Thoracic aorta (tissue), 2 donors: ENCODE measurements at places on chromosomes 2 and 18. TPM values are rescaled to one million over a fixed set of nuclear protein-coding genes. Genes with fewer than 3 reads are reported as not detected.

DNA sequence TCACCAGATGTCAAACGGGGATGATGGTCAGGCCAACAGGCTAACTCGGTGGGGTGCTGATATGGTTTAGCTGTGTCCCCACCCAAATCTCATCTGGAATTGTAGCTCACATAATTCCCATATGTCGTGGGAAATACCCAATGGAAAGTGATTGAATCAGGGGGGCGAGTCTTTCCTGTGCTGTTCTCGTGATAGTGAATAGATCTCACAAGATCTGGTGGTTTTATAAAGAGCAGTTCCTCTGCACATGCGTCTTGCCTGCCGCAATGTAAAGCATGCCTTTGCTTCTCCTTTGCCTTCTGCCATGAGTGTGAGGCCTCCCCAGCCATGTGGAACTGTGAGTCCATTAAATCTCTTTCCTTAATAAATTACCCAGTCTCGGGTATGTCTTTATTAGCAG lies 74.4 kb upstream of the YWHAQ start:
- no peak for DNase-seq

DNA sequence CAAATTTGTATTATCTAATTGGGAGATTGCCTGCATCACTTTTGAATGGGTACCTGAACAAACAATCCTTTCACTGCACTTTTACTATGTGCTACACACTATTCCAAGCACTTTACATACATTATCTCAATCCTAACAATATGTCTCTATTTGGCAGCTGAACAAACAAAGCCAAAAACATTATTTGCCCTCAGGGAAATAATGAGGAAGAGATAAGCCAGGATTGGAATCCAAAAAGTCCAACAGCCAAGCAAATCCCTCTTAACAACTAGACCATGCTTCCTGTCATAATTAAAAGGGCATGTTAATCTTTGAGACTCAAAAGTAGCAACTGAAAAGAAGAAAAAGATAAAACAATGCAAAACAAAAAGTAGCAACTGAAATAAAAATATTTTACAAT lies 32.1 kb downstream of the RPRD1A start:
- no peak for DNase-seq

- DNase-seq: no peak
Measured at GRCh38 chr18:60452421-60452820, 79.8 kb upstream of the MC4R start.

Gene MBD5
- 35.1 TPM for total RNA-seq

GRCh38 chr2:232584238-232584637 lies 33.7 kb downstream of the EIF4E2 start:
- DNase-seq: no peak

Gene MPP4
- not detected for total RNA-seq
